ENCODE measurements at places on chromosomes 12 and 14.

- DNase-seq: no peak
Measured at GRCh38 chr14:101088395-101088667, 184.8 kb upstream of the RTL1 start.

GRCh38 chr12:42410340-42410739 is 84.4 kb downstream of the PPHLN1 start:
- DNase-seq: no peak

GRCh38 chr12:54356951-54357356 is 7.3 kb downstream of the GPR84 start:
- no peak for DNase-seq

- peak; percentile 54 for DNase-seq
Measured at GRCh38 chr14:91509083-91509877, 830 bp downstream of the PPP4R3A start.

- DNase-seq: no peak
Measured at GRCh38 chr12:19810213-19810612, 370.9 kb downstream of the AEBP2 start.

- no peak for DNase-seq
Measured at GRCh38 chr12:44357494-44357893, 518.6 kb downstream of the NELL2 start.

- no peak for DNase-seq
Measured at GRCh38 chr14:29166507-29166906, 399.9 kb downstream of the FOXG1 start.

- DNase-seq: no peak
Measured at GRCh38 chr12:4118601-4119156, 154.9 kb upstream of the CCND2 start.

GRCh38 chr12:117039891-117040309 is 59.3 kb downstream of the TESC start:
- no peak for DNase-seq

DNA sequence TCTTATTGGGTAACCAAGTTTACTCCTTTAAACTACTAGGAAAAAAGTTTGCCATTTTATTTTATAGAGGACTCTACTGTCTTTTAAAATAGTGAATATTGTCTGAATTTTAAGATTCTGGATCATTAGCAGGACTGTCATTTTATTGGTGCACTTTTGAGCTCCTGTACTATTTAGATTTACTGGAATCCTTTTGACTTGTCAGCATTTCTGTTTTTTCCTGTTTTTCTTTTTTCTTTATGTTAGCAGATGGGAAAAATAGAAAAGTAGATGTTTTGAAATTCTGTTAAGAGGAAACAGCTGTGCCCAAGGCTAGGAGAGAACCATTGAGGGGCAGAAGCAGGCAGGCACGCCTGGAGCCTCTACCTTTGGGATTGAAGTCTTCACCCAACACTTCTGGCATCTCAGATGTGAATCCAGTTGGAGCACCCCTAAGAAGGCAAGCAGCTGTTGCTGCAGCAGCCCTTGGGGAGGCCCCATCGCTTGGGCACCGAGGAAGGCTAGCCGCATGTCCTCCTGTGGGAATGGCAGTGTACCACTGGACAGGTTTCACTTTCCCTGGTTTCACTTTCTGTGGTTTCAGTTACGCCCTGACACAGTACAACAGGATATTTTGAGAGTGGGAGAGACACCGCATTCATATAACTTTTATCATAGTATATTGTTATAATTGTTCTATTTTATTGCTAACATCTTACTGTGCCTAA is 11.5 kb downstream of the RIMKLB start:
- no peak for DNase-seq

DNA sequence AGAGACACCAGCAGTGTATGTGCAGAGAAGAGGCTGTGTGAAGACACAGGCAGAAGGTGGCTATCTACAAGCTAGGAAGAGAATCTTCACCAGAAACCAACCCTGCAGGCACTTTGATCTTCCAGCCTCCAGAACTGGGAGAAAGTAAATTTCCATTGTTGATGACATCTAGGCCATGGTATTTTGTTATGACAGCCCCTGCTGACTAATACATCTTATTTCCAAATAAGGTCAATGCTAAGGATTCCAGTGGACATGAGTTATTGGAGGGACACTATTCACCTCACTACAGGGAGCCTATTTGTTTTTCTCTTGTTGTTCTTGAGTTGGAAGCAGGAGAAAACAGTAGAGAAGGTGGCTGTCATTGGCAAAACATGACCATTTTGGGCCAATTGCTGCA is 88.5 kb upstream of the RIN3 start:
- DNase-seq: no peak
